Stimulated activated CD4-positive, alpha-beta T cell treated with anti-CD3 and anti-CD28 coated beads, Interleukin-1b, Interleukin-23, amount 100 ng/mL, for 24 hours (primary cell): ENCODE measurements at places on chromosomes 3 and 15.
A peak's percentile ranks its signal among the peaks of the same experiment; 100 is the strongest.

DNA sequence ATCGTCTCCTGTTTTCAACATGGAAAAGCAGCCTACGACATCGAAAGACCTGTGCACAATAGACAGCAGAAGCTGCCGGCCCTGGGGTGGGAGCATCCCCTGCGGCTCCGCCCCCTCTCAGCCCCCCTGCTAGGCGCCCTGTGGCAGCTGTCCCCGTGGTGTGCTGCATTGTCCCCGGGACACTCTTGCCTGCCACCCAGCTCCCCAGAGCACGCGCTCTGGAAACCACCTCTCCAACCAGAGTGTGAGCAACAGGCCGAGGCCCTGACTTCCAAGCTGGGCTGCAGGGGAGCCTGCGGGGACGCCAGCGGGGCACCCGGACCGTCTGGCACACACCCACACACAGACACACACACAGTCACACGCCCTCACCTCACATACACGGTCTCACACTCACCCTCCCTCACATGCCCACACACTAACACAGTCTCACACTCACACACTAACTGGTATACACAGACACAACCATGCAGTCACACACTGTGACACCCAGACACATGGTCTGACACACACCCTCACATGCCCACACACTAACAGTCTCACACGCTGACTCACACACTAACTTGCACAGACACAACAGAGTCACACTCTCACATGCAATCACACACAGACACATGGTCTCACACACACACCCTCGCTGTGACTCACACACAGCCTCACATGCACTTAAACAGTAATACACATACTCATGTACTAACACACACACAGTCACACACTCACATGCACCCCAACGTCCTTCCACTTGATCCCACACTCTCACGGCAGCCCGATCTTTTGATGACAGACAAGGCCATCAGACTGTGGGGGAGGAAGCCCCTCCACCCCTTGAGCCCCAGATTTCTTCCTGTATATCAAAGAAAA is 94.7 kb downstream of the OCA2 start:
- no peak for DNase-seq

DNA sequence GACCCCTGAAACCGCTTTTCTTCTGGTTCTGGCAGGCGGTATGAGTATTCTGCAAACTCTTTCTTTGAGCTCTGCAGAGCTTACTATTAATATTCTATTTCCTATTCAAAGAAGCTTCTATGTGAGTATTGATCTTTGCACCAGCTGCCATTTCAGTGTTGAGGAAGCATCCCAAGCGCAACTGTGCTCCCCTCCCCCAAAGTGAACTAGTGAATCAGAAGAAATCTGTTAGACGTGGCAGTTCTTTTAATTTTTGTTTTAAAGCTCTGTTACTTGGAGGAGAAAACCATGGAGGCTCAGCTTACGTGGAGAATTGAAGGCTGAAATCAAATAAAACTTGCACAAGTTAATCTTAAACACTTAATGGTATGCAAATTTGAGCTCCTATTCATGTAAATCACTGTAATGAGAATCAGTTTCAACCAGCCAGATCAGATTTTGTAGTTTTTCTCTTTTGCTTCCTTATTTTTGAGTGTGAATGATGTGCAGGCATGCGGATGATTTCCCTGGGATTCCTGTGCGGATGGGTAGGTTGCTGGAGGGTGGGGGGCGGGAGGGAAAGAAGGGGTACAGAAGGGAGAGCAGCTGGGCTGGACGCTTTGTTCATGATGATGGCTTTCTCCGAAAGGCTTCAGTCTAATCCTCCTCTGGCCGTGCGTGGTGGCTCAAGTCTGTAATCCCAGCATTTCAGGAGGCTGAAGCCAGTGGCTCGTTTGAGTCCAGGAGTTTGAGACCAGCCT is 16.1 kb upstream of the AGBL1 start:
- DNase-seq: no peak

- no peak for DNase-seq
These were observed at the start of gene BHLHE40 for GRCh38 chr3:4979428-4980228. BHLHE40 (plus strand) TSS chr3:4979437; CDS start chr3:4979719, 282 bp downstream.

DNA sequence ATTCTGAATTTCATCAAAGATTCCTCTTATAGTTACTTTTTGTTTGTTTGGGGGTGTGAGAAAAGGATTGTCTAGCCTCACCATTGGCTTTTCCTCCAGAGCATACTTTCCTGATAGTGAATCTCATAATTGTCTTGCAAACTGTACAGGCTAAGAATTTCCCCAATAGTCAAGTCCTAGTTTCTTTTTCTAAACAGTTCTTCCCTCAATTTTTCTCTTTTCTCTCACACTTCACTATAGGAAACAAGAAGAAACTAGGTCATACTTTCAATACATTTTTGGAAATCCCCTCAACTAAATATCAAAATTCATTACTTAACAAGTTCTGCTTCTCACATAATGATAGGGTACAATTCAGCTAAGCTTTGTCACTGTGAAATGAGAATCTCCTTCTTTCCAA is 241.9 kb downstream of the IL20RB start:
- no peak for DNase-seq

DNA sequence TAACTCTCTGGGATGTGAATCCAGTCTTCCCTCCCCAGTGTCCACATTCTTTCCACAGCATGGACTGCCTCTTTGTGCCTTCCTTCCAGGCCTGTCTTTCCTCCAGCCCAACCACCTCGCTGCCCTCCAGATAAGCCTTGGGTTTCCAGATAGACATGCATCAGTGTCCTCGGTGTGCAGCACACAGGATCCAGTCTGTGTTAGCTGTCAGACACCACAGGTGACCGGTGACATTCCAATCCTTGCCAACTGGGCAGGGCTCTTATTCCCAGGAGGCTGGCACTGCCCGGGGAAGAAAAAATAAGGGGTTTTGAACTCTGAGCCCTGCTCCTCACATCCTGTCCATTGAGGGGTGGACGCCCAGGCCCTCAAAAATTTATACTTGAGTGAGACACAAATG is 6.0 kb upstream of the SLC6A1 start:
- no peak for DNase-seq

- no peak for DNase-seq
These were observed 313.9 kb upstream of the NR2E3 start for GRCh38 chr15:71496336-71496955.

DNA sequence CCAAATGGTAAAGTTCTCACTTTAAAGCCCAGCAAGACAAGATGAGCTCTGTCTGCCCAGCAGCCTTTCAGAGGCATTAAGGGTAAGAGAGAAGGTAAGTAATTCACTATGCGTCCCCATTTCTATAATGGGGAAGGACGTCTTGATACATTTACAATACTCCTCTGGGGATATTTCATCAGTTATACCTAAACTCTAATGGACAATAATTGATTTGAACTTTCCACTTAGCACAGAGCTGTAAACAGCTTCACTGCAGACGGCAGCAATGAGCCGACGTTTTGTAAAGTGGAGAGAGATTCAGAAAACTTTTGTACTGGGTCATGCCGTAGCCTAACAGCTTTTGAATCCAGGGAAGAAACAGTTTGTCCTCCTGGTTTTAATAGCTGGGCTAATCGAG is 127.4 kb downstream of the TIGIT start:
- no peak for DNase-seq

- no peak for DNase-seq
These were observed 73.7 kb downstream of the TM2D3 start for GRCh38 chr15:101578443-101578894.

GRCh38 chr15:92149465-92149864 is 244.2 kb upstream of the ST8SIA2 start:
- DNase-seq: no peak

DNA sequence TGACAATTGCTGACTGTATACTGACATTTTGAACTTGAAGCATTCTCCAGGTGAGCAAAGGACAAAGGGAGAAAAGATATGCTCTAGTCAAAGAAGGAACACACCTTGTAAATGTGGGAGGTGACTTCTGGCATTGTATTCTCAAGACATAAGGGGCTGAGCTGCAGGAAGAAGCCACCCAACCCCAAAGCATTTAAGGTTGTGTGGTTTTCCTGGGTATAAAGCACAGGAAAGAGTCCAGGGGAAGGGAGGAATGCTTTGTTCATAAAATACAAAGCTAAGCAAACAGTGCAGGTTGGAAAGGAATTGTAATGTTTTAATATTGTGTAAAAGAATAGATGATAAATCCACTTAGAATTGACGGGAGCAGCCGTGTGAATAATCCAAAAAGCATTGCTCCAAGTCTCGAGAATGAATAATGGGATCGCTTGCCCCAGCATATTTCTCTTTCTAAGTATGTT is 102.4 kb upstream of the LRIG1 start:
- DNase-seq: no peak

GRCh38 chr3:196793246-196793645 is 53.6 kb downstream of the PAK2 start:
- no peak for DNase-seq

DNA sequence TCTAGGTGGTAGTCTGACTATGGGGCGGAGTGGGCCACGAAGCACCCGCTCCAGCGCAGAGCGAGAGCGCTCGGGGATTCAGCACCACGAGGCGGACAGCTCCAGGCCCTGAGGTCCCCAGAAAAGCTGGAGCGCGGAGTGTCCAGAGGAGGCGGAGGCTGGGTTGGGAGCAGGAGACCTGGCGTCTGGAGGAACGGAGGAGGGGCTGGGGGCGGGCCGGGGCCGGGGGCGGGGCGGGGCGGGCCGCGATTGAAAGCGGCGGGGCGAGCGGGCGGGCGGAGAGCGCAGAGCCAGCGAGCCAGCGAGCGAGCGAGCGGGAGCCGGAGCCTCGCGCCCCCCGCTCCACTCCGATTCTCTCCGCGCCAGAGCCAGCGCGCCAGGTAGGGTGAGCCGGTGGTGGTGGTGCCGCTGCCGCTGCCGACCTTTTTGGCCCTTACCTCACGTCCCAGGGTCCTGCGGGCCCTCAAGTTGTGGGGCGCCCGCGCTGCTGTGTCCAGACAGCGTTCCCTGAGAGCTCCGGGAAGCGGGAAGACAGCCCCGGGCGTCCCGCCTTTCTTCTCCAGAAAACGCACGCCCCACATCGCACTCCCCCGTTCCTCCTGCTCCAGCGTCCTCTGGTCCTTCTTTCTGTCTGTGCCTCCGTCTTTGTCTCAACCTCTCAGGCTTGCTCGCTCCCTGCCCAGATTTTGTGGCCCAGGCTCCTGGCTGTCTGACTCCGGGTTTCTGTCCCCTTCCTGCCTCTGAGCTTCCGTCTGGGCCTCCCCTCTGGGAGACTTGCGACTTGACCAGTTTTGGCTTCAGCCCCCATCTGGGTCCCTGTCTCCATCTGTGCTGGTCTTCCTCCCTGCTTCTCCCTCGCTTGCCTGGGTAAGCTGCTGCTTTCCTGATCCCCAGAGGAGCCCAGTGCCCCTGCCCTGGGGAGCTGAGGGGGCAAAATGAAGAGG is at the start of gene GRM2:
Gene GRM2, plus strand, starts transcription at position 281 of the 944 bp plus-strand sequence. CDS start 1,916 bp downstream, outside the sequence.
- DNase-seq: no peak

- no peak for DNase-seq
These were observed 21.6 kb downstream of the ADAMTS9 start for GRCh38 chr3:64666171-64666588.

GRCh38 chr15:56524915-56525314 is 60.0 kb upstream of the MNS1 start:
- DNase-seq: no peak

GRCh38 chr15:49134683-49135341 is 20.6 kb downstream of the COPS2 start:
- DNase-seq: no peak

- DNase-seq: no peak
These were observed 56.1 kb downstream of the PCSK6 start for GRCh38 chr15:101433396-101433795.

- DNase-seq: no peak
These were observed 25.3 kb downstream of the FOXL2 start for GRCh38 chr3:138921316-138922292.

DNA sequence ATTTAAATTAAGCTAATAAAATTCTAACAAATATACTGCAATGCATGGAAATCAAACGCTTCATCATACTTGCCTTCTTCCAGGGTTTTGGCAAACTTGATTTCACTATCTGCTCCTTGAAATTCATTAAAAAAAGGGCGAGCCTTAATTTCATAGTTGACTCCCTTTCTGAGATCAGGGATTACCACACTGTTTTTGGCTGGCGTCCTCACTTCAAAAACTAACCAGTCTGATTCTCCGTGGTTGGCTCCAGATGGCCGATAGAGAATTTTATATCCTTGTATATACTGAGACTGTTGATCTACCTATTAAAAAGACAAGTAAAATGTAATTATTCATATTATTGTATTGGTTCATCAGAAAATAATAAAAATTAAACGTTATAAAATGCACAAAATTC is 1106.8 kb downstream of the ROBO1 start:
- DNase-seq: no peak

GRCh38 chr3:58613236-58614132 is 36.3 kb upstream of the FAM107A start:
- DNase-seq: no peak

DNA sequence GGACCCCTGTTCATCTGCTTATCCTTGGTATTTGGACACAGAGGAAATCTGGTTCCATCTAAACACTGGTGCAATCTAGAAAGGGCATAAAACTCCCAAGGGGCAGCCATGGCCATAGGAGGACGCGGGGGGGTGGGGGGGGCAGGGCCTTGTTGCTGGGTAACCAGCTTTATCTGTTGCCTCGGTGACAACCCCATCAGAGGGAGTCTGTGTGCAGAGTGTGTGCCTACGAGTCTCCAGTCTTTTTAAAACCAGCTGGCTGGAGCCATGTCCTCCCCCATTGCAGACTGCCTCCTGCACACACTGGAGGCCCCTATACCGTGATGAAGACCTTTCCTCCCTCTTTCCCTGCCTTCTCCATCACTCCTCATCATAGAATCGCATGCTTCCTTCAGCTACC is 26.4 kb upstream of the CORO2B start:
- DNase-seq: no peak

DNA sequence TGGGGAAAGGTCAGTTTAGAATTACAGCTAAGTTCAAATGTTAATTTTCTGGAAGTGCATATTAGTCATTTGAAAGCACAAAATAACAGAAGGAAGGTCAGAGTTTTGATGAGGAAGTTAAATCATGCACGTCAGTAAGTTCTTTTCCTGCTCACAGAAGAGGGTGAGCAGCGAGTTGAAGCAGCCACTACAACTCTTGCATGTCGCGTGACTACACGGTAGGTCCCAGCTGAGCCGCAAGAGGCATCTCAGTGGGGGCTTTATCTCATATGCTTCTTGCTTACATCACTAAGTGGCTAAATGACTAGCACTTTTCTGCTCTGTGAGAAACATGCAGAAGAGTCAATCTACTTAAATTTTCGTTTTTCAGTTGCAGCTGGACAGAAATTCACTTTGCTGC is 21.3 kb upstream of the SEC62 start:
- DNase-seq: peak; percentile 10

GRCh38 chr3:98262046-98262445 is 2.0 kb upstream of the OR5H6 start:
- DNase-seq: no peak

GRCh38 chr3:160224256-160224655 is 966 bp upstream of the C3orf80 start:
- no peak for DNase-seq

- no peak for DNase-seq
These were observed 5.9 kb upstream of the DCP1A start for GRCh38 chr3:53353202-53353601.

DNA sequence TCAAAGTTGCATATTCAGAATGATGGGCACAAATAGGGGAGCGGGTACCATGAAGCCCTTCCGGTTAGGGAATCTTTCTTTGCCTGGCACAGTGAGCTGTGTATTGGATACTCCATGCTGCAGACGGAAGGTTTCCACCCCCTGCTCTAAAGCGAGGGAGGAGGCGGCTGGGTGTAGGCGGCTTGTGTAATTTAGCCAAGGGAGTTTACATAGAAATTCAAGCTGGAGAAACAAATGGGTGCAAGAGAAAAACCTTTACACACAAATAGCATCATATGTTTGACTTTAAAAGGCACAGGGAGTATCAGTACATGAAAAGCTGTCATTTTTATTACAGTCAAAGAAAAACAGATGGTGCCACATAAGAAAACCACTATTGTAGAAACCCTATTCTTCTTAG is 59.3 kb upstream of the ADCY5 start:
- DNase-seq: no peak

- DNase-seq: no peak
These were observed 353.3 kb downstream of the LPP start for GRCh38 chr3:188507244-188507720.
